ENCODE measurements at places on chromosomes 13 and 19.

DNA sequence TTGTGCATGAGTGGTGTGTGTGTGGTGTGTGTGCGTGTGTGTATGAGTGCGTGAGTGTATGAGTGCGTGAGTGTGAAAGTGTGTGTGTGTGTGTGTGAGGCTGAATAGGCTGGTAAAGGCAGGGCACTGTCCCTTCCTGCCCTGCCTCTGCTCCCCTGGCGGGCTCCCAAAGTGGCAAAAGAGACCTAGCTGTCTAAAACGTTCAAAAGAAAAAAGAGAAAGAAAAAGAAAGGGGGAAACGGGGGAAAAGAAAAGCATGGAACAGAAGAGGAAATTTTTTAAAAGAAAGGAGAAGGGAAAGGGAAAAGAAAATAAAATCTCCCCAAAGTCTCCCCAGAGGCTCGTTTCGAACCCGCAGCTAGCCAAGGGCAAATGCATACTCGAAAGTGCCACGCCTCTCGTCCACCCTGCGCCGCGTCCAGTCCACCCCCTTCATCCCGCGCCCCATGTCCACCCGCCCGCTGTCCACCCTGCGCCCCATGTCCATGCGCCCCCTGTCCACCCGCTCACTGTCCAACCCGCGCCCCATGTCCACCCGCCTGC is 37.0 kb upstream of the FLT1 start:
- no peak for DNase-seq

GRCh38 chr19:14699641-14700040 is 9.8 kb downstream of the ZNF333 start:
- DNase-seq = no peak

DNA sequence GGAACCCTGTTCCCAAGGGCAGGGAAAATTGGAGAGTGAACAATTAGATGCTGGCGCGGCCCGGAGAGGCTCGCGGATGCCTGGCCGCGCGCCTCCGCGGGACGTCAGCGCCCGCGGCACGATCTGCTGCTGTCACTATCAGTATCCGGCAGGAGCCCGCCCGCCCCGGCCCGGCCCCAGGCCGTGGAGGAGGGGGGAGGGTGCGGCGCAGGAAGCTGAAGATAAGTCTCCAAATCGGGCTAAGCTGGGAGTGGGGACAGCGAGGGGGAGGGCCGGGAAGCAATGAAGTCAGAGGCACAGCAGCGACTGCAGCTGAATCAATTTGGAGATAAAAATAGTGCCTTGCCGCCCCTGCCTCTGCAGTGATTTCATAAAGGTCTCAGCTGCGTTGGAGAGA is 441.5 kb upstream of the KLF12 start:
- DNase-seq = peak; percentile 20

DNA sequence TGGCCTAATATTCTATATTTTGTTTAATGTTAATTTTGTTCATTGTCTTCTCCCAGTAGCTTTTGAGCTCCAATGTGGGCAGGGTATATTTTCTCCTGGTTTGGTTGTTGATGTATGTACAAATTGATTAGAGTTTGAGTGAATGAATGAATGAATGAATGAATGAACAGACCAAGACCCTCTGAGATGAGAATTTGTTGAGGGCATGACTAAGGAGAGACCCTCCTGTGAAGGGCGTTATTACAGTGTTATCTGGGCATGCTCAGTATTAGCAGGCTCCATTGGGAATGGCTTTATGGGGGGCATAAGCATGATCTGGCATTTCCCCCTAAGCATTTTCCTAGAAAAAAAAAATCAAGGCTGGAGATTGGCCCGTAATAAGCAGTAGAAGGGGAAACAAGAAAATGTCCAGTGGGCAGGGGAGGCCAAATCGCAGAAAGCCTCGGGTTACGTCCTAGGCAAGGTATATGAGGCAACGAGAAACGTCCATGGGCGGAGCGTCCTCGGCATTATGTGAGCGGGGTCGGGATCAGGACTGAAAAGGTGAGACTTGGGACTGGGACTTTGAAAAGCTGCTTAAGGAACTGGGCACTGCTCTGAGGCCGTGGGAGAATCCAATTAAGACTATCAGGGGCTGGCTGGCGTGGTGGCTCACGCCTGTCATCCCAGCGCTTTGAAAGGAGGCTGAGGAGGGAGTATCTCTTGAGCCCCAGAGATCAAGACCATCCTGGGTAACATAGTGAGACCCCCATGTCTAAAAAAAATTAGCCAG is 904 bp upstream of the ARHGAP33 start:
- no peak for DNase-seq

GRCh38 chr13:45544520-45544919 is 71.0 kb downstream of the ERICH6B start:
- DNase-seq = no peak

DNA sequence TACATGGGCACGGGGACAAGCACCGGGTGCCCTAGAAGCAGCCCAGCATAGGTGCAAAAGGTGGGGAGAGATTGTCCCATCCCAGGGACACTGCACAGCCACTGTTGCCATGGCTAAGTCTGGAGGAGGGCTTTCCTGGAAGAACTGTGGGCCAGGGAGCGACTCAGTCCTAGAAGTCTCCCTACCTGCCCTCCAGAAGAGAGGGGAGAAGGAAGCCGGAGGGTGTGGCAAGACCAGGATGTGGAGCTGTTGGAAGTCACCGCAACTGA is 2.3 kb upstream of the FBN3 start:
- DNase-seq = no peak

DNA sequence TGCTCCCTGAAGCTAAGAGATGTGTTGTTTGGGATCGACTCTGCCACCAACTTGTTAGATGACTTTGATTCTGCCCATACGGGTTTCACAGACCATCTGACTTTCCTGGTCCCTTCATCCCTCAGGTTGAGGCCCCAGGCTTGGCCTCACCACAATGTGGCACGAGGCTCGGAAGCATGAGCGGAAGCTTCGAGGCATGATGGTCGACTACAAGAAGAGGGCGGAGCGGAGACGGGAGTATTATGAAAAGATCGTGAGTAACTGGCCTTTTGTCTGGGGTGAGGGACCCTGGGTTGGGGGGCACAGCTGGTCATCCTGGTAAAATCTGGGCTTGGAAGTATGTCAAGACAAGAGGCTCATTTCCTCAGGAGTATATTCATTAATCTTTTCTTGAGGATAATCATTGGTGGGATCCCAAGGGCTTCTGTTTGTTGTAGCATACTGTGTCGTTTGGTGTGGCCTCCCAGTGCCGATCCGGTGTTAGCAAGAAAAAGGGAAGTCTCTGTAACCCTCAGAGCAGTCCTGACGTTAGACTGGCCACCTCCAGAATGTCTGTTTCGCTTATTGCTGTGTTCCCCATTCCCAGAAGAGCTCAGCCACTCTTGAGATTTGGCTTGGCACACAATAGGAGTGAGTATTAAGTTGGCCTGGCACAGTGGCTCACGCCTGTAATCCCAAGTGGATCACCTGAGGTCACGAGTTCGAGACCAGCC is 1.4 kb downstream of the CLASRP start:
- no peak for DNase-seq

DNA sequence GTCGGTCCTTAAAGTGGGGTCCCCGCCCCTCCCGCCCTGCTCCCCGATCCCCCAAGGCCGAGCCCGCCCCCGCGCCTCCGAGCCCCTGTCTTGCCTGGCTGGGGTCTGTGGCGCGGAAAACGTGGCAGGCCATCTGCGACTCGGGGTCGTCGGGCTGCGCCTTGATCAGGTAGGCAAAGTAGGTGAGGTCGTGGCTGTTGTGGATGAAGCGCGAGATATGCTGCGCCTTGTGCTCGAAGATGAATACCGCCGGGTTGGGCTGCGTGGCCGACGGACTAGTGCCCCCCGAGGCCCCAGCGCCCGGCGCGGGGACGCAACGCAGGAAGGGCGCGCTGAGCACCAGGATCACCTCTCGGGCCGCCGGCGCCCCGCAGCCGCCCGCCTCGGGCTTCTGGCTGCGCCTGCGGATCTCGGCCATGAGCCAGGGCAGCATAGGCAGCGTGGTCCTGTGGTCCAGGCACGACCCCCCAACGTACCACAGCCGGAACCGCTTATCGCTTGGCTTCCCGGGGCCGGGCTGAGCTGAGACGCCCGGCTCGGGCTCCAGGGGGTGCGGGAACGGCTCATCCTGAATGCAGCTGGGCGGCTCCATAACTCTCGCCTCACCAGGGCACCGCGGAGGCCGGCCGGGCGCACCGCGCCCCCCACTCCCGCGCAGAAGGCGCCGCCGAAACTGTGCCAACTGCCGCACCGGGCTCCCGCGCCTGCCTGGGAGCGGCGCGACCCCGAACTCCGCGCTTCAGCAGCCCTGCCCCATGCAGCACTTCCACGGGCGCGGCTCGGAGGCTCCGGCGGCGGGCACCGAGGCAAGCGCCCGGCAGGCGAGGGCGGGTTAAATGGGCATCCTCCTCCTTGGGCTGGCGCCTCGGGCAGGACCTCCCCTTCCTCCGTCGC is 546 bp downstream of the TBC1D4 start:
- no peak for DNase-seq

DNA sequence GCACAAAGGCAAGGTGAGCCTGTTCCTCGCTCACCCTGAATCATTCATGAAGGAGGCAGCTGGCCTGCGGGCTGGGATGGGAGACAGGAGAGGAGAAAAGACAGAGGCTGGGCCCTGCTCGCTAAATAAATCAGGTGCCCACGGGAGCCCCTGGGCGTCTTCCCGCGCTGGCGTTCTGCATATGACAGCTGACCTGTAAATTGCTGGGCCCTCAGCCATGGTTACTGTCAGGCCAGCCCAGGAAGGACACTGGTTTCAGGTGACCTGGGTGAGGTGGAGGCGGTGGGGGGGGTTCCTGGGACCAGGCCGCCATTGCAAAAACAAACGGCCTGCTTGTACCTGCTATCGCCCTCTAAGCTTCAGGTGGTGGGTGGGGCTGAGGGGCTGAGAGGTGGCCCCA is 3.4 kb upstream of the PTBP1 start:
- no peak for DNase-seq

DNA sequence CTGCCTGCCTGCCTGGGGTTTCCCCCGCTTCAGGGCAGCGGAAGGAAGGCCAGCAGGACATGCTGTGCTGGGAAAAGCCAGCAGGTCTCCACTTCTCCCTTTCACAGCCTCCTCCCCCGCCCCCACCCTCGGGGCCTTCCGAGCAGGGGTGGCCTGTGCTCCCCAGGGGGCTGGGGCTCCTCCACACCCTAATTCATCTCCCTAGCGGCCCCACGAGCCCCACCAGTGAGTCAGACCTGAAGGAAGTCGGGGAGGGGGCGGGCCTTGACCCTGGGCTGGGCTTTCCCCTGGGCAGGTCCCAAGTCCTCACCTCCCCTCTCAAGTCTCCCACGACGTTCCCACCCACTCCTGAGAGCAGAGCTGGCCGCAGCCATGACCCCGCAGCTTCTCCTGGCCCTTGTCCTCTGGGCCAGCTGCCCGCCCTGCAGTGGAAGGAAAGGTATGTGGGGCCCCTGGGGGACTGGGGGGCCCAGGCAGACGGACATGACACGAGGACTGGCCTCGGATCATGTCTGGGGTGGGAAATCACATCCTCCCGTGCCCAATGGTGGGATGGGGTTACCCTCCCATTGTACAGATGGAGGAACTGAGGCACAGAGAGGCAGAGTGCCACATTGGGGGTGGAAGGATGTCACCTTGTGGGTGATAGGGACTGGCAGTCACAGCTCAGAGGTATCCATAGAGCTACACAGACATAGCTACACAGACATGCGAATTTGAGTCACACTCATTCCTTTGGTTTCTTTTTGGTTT is at the start of gene EBI3:
EBI3 (plus strand) TSS at position 345 of the 753 bp plus-strand sequence; CDS start at position 373, 28 bp downstream.
- DNase-seq = no peak

GRCh38 chr13:101382701-101383100 is 33.6 kb downstream of the NALCN start:
- DNase-seq = no peak

- DNase-seq = no peak
Measured at GRCh38 chr19:23002690-23003422, at the start of gene ZNF728. Gene ZNF728 (minus strand): TSS chr19:23003176. CDS start chr19:23003030, 146 bp downstream.

GRCh38 chr19:7701654-7702457 is at the start of gene FCER2:
Gene FCER2 (minus strand): TSS chr19:7702131. CDS start chr19:7699760, 2,371 bp downstream.
- no peak for DNase-seq

- DNase-seq = no peak
Measured at GRCh38 chr19:1658150-1659083, 6.0 kb upstream of the TCF3 start.

- DNase-seq = no peak
Measured at GRCh38 chr13:38703255-38703654, 16.4 kb downstream of the FREM2 start.

DNA sequence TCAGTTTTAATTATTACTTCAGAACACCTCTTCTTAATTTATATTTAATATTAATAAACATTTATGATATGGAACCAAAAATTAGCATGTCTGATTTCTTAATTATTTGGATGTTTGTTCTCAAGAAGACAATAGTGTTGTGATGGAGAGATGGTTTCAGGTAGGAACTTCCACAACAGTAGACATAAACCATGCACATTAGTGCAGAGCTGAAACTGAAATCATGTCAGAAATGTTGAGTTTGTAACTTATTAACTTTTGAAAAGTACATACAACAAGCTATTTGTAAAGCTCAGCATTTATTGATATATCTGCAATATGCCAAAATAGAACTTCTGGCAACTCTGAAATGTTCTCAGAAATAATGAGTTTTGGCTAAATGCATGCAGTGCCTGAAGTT is 11.8 kb upstream of the EDNRB start:
- no peak for DNase-seq

GRCh38 chr13:42834946-42835345 is 53.6 kb downstream of the FAM216B start:
- DNase-seq = no peak

DNA sequence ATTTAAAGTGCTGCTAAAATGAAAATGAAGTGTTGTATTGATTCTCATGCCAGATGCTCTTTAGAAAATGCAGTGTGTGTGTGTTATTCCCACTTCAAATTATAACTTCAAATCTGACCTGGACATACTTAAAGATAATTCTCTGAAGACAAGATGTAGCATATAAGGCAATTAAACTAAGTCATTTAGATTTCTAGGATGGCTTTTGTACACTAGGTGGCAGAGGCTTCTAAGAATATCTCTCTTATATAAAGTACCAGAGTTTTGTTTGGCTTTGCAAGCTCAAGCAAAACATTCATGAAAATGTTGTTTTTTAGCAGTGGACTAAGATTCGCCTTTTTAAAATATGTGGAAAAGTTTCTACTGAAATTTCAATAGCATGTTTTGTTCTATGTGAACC is 407.2 kb downstream of the GPC5 start:
- no peak for DNase-seq

DNA sequence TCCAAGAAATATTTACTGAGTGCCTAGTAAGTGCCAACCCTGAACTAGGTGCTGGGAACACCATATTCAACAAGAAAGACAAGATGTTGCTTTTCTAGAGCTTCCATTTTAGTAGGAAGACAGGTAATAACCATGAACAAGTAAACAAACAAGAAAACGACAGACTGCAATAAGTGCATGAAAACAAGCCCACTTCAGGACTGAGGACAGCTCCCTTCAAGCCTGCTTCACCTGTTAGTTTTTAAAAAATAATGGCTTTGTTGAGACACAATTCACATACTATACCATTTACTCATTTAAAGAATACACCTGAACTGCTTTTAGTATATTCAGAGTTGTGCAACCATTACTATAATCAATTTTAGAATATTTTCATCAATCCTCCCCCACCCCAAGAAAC is 30.4 kb downstream of the CYP4F22 start:
- no peak for DNase-seq
